ENCODE measurements at places on chromosomes 1 and 21. TPM values are rescaled to one million over a fixed set of nuclear protein-coding genes. Genes with fewer than 3 reads are reported as not detected.

AIRE gene
- not detected for total RNA-seq

CD1E gene
- not detected for total RNA-seq

F5 gene
- total RNA-seq: 81.5 TPM

DNM3 gene
- 3.4 TPM for total RNA-seq

ADAMTSL4 gene
- total RNA-seq: 0.86 TPM

RIPPLY3 gene
- total RNA-seq: 0.42 TPM

CD53 gene
- total RNA-seq: 170 TPM

IL19 gene
- total RNA-seq: not detected

ACTA1 gene
- not detected for total RNA-seq

AGBL4 gene
- not detected for total RNA-seq

PLA2G2A gene
- total RNA-seq: not detected

DIO1 gene
- total RNA-seq: not detected

RIMKLA gene
- total RNA-seq: 0.79 TPM

CFAP57 gene
- 0.76 TPM for total RNA-seq

AADACL3 gene
- not detected for total RNA-seq

SPRR5 gene
- not detected for total RNA-seq

DPM3 gene
- 58.9 TPM for total RNA-seq

TNNI3K gene
- not detected for total RNA-seq

SAMSN1 gene
- total RNA-seq: 65.4 TPM

RRAGC gene
- total RNA-seq: 27.4 TPM

REN gene
- total RNA-seq: not detected

BACE2 gene
- total RNA-seq: 1.1 TPM

Measured in activated T-cell treated with anti-CD3 and anti-CD28 coated beads, Interleukin-2, amount 50 U/mL, for 72 hours (primary cell).